ENCODE measurements at places on chromosomes 3 and 15.

- no peak for DNase-seq
These were observed 9.1 kb upstream of the ISL2 start for GRCh38 chr15:76327191-76328105.

GRCh38 chr3:133464573-133464972 is 64.7 kb downstream of the BFSP2 start:
- DNase-seq: no peak

- DNase-seq: no peak
These were observed 33.7 kb downstream of the HCN4 start for GRCh38 chr15:73335026-73335425.

DNA sequence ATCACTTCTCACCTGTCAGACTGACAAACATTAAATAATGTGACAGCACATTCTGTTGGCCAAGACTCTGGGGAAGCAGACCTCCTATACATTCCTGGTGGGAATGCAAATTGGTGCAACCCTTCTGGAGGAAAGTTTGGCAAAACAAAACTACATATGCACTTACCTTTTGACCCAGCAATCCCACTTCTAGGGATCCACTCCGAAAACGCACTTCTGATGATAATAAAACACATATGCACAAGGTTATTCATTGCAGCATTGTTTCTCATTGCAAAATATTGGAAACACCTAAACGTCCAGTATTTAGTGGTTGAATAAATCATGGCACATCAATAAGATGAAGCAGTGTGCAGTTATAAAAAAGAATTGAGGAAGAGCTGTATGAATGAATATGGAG is 145.5 kb upstream of the ABHD17C start:
- DNase-seq: no peak

- DNase-seq: no peak
These were observed 126.3 kb downstream of the IQCH start for GRCh38 chr15:67380921-67381320.

DNA sequence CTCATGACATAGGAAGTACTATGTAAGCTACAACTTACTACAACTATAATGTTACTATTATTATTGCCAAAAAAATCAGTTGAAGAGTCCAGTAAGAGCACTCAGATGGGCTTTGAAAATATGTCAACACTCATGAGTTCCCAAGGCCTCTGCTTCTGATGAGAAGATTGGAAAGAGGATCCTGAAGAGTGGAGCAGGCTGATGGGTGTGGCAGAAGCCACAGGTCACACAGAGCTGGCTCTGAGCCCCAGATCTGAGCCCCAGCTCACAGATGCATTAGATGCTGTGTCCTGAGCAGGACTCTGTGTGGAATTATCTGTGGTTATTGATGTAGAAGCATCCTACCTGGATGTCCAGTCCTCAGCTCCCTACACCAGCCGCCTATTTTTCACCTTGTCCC is 65.6 kb downstream of the SPSB4 start:
- DNase-seq: no peak

GRCh38 chr15:60673166-60673565 is 194.2 kb upstream of the ICE2 start:
- DNase-seq: no peak

DNA sequence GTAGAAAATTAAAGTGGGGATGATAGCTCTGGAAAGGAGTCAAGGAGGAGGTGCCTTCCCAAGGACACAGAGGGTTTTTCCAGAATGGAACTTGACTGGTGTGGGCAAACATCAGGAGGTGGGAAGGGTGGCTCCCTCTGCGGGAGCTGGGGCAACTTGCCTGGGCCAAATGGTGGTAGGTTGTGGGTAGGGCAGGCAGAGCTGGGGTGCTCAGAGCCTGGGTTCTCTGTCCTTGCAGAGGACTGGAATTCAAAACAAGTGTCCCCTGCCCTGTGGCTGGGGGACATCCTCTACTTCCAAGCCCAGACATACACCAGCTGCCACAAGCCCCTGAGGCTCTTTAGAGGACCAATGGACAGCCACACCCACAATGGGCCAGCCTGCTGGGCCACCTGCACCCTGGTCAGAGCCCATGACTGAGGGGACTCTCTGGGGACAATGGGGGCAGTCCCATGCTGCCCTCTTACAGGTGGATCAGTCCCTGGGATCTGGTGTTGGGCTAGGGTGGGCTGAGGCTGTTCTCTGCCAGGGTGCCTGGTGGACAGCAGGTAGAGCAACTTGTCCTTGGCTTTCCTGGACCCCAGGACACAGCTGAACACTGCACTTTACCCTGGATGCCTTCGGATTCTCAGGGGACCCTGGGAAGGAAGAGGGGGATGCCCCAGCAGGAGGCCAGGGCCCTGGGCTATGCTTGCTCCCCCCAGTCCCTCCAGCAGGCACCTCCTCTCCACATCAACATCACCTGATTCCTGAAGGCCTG is 38.6 kb upstream of the CSPG4 start:
- no peak for DNase-seq

GRCh38 chr3:193686665-193687483 is 93.9 kb downstream of the OPA1 start:
- no peak for DNase-seq

- DNase-seq: no peak
These were observed 299.8 kb upstream of the EPHA3 start for GRCh38 chr3:88807491-88808105.

GRCh38 chr15:78840661-78841375 is 29.6 kb upstream of the ADAMTS7 start:
- DNase-seq: no peak

DNA sequence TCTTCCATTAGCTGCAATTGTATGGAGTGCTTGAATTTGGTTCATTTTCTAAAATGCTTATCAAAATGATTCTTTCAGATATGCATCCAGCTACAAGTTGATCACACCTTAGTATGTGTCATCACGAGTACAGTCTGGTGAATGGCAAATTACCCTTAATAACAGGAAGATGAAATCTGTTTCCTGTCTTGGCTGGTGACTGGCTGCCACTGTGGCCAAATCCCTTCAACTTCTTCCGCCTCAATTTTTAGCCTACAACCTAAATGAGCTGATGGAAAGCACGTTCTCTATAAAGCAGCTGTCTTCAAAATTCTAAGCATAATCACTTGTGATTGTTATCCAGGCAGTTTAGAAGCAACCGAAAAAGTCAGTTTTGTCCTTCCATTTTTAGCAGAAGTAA is 387.1 kb upstream of the NECTIN3 start:
- DNase-seq: no peak

- no peak for DNase-seq
These were observed 23.7 kb downstream of the CYP19A1 start for GRCh38 chr15:51314391-51315337.

DNA sequence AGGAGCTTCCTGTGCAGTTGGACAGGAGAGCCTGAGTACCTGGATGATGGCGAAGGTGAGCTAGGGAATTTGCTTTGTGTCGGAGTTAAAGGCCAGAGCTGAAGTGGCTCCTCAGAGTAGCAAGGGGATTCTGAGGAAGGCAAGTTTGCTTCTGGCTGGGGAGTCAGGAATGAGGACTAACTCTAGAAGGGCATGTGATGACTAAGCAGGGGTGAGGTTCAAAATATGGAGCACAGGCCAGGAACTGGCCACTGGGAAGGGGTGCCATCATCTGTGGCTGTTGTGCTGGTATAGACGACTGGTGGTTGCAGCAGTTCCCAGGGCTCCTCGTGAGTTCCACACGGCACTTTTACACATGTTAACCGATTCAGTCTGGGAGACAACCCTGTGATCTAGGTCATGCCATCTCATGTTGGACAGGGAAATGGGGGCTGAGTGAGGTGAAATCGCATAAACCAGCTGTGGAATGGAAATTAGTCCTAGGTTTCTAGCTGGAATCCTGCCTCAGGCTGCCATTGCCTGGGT is 100.8 kb downstream of the EEFSEC start:
- DNase-seq: no peak

GRCh38 chr15:64894395-64895056 is 17.2 kb upstream of the ANKDD1A start:
- DNase-seq: no peak

DNA sequence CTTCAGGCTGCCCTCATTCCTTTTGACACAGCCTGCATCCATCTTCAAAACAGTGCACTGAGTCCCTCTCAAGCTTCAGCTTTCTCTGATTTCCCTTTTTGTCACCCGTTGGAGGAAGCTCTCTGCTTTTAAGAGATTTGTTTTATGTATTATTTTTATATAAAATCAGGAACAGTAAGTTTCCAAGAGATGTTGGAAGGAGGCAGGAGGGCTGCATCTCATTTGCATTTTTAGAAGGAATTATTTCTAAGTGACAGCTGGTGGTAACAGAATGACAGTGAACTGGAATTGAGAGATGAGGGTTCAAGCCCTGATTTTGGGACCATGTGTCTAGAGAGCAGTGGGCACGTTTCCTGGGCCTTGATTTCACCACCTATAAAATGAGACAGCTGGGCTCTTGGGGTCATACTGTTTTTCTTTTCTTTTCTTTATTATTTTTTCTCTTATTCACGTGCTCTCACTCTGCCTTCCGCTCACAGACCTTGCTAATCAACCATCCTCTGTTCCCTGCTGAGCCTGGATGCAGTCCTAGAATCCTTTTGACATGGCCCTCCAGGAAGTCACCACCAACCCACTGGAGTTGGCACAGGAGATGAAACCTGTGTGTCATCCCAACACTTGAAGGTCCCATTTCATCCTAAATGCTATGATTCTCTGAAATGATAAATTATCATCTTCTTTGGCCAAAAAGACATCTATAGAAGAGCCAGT is 148.6 kb downstream of the CACNA2D3 start:
- DNase-seq: no peak

GRCh38 chr3:42692667-42693529 is 7.6 kb downstream of the KLHL40 start:
- no peak for DNase-seq

- DNase-seq: no peak
These were observed 5.3 kb downstream of the ZNF710 start for GRCh38 chr15:90006217-90007075.

GRCh38 chr15:94749811-94750617 is 518.7 kb downstream of the MCTP2 start:
- DNase-seq: no peak

GRCh38 chr3:114498539-114499370 is 204.9 kb downstream of the TIGIT start:
- peak; percentile 85 for DNase-seq

DNA sequence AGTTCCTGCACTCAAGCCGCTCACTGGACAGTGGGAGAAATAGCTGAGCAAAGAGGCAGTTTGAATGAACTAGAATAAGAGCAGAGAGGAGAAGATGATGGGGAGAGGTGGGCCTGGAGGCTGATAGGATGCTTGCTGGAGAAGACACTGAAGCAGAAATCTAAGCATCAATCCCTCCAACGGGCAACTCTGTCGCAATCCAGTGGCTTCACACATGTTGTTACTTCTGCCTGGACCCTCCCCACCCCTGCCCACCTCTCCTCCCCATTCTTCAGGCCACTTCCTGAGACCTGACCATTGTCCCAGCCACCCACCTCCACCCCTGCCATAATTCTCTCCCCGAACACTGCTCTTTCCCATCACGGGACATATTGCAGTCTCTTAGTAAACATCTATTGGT is 76.0 kb downstream of the SRGAP3 start:
- DNase-seq: no peak
